Femur (tissue), 1 donor: ENCODE measurements at places on chromosomes 7 and 10.

DNA sequence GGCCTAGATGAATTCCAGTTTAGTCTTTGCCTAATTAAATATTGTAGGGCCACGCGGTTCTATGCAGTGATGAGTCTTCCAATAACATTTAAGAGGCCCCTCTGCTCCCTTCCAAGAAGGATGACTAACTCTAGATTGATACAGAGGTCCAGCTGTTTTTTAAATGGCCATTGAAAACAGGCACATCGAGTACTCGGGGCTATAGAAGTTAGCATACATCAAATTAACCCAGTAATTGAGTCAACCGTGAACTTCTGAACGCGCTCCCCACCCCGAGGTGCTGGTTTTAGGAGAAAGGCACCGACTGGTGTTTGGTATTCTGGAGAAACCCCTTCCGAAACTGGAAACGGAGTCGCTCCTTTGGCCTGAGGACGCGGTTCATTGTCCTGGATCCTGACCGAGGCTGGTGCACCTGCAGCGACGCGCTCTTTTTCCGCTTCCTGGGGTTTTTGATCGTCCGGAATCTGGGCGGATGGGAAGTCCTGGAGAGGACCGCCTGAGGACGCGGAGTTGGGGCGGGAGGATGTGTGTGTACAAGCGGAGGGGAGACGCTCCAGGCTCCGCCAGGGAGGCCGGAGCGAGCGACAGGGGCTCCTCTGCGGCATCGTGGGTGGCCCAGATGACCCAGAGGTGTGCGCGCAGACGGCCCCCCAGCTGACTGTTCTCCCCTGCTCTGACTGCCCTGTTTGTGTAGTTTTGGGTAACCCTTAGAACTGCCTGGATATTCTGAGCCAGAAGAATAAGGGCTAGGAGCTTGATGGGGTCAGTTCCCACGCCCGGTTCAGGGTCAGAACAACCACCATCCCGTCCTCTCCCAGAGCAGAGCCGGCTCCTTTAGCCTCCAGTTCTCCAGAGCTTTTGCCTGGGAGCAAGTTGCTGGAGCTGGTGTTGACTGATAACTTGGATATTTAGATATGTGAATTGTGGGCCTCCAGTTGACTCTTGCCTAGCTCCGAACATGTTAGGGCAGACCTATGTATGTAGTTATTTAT is 711 bp downstream of the FAM221A start:
- peak; percentile 68 for DNase-seq

GRCh38 chr10:15703151-15703880 is 16.4 kb downstream of the ITGA8 start:
- no peak for DNase-seq

DNA sequence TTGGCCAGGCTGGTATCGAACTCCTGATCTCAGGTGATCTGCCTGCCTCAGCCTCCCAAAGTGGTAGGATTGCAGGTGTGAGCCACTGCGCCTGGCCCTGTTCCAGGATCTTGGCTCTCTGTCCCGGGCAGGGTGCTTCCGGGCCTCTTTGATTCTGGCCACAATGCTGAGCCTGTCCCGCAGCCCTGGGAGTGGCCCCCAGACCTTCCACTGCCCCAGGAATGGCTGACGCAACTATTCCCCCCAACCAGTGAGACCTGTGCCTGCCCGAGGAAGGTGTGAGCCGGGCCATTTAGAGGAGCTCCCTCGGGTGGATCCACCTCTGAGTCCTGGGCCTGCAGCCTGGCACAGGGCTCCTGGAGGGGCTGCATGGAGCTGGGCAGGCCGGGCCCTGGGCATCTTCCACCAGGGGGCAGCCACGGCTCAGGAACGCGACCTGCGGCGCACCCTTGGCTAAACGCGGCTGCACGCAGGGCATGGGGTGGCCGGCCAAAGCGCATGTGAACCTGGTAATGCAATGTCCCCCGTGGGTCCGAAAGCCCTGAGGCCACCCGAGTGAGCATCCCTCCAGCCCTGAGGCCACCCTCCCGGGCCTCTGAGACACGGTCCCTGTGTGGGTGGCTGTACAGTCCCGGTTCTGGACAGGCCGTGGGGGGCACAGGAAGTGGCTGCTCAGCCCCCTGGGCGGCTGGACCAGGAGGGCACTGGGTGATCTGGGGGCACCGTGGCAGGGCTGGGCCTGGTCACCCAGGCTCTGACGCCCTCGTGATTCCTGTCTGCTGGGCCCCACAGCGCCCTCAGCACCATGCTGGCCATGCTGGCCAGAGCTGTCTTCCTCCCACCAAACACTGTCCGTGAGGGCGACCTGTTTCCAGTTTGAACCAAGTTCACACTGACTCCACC is 24.8 kb downstream of the GRIFIN start:
- DNase-seq: peak; percentile 89

DNA sequence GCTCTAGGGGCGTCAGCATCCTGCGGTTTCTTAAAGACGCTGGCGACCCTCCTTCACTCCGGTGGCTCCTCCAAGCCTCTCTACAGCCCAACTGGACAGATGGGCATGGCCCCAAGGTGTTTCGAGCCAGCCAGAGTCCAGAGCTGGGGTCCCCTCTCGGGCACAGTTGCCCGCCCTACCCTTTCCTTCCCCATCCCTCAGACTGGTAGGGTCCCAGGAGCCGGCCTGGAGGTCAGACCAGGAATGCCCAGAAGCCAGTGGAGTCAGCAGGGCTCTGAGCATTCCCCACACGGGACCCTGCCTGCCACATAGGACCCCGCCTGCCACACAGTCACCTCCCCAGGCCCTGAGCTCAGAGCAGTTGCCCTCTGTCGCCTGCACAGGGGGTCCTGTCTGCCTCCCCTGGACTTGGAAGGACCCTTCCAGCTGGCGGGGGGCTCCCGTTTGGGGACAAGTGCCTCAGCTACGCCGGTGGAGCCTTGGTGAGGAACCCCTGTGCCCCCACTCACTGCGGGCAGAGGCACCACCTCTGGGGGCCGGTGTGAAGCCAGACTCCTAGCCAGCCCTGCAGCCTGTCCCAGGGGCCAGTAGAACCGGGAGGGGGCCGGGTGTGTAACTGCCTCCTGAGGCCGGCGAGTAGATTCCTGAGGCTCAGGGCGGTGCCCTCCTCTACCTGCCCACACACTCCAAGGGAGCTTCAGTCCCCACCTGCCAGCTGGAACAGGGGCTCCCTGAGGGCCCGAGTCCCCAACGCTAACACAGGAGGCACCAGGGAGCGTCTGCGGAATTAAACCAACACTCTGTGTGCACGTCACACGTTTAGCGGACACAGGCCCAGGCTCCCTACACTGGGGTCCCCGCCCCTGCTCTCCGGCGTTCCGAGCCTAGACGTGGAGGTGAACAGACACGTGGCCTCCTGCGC is 19.4 kb upstream of the PDGFA start:
- DNase-seq: no peak

- no peak for DNase-seq
These were observed 115.5 kb downstream of the LSMEM1 start for GRCh38 chr7:112596260-112596659.

DNA sequence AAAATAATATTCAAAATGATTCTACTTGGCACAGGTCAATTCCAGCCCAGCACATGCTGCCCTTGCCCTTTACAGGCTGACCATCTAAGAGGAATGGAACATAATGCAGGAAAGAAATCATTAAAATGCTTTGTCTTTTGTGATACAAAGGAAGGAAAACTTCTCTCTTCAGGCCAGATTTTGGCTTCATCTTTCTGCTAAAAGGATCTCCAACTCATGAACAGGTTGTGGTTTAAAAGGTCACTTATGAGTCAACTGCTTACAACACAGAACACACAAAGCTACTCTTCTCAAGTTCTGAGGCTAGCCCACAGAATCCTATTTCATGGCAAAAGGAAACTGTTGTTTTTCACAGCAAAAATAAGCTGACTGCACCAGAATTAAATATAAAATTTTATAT is 197.1 kb downstream of the DOCK4 start:
- no peak for DNase-seq
